ENCODE measurements at places on chromosomes 6 and 20.

- H3K27me3 ChIP-seq = peaks cover 6% of the 10 kb centered on the region
- H3K4me1 ChIP-seq = peaks cover 29% of the 10 kb centered on the region
- no peak overlapping the region for H3K4me3 ChIP-seq
- no peak overlapping the region for H3K27ac ChIP-seq
- peaks cover 2% of the 10 kb centered on the region for H3K36me3 ChIP-seq
Observed at GRCh38 chr6:155157101-155157500, 106.7 kb upstream of the CLDN20 start.

GRCh38 chr20:38256021-38256420, 4.5 kb downstream of the KIAA1755 start:
- H3K4me1 ChIP-seq = peaks cover 12% of the 10 kb centered on the region
- peaks cover 65% of the 10 kb centered on the region for H3K27me3 ChIP-seq
- H3K27ac ChIP-seq = no peak overlapping the region
- no peak overlapping the region for H3K4me3 ChIP-seq
- no peak for DNase-seq
- peaks cover 15% of the 10 kb centered on the region for H3K36me3 ChIP-seq

DNA sequence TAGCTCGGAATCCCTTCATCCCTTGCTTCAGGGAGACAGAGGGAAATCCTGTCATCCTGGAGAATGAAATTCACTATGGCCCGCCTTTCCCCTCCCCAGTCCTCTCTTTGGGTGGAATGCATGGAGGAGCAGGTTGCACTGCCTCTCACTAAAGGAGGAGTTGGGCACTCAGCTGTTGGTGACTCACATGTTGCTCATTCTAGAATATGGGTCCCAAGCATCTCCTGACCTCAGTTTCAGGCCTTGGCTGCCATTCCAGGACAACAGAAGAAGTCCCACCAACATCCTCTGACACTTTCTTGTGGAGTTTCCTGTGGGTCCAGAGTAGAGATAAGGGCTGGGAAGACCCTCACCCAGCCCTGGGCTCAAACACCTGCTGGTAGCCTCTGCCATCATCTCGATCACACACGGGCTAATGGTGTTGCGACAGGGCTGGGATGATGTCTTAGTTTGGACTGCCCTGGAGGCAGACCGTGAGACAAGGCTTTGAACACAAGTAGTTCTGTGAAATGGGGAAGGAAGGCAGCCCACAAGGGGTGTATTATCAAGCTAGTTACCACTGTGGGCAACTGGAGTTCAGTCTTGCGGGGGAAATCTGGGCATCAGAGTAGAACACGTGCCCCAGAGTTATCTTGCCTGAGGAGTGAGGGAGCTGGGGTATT, 52.4 kb upstream of the RNF24 start:
- H3K27me3 ChIP-seq = no peaks in the 10 kb centered on the region
- H3K27ac ChIP-seq = no peak overlapping the region
- peaks cover 10% of the 10 kb centered on the region for H3K4me1 ChIP-seq
- DNase-seq = no peak
- H3K4me3 ChIP-seq = no peak overlapping the region

- H3K4me1 ChIP-seq = no peaks in the 10 kb centered on the region
- H3K27me3 ChIP-seq = no peaks in the 10 kb centered on the region
- H3K27ac ChIP-seq = no peak overlapping the region
- no peak overlapping the region for H3K4me3 ChIP-seq
- no peak for DNase-seq
Observed at GRCh38 chr6:9612489-9612888, 802.4 kb downstream of the TFAP2A start.

GRCh38 chr20:22159276-22159675, 425.1 kb downstream of the FOXA2 start:
- no peaks in the 10 kb centered on the region for H3K27me3 ChIP-seq
- H3K4me1 ChIP-seq = no peaks in the 10 kb centered on the region
- H3K4me3 ChIP-seq = no peak overlapping the region

- peaks cover 69% of the 10 kb centered on the region for H3K27me3 ChIP-seq
- H3K36me3 ChIP-seq = peaks cover 4% of the 10 kb centered on the region
- DNase-seq = no peak
Observed at GRCh38 chr20:51608061-51608460, 65.5 kb upstream of the NFATC2 start.

DNA sequence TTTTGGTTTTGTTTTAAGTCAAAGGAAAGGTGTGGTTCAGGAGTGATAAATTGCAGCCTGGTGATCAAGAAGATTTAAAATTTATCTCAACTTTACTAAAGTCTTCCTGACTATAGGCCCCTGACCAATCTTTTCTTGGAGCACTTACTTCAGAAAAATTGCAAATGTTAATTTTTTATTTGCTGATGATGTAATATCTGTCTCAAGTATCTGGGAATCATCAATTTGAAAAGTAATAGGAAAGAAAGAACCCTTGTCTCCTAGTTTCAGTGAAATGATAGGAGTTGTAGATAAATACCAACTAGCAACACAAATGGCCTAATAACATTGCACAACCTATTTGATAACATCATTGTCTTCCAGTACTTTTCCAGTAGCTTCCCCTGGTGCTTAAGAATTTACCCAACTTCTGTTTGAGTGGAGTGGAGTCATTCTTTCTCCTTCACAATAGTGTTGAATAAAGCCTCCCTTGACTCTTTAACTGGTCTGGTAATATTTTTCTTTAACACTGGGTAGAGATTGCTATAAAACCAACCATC, 648.3 kb upstream of the ADGRB3 start:
- no peak overlapping the region for H3K4me3 ChIP-seq
- no peak for DNase-seq
- H3K27me3 ChIP-seq = no peaks in the 10 kb centered on the region
- no peak overlapping the region for H3K27ac ChIP-seq
- no peaks in the 10 kb centered on the region for H3K36me3 ChIP-seq
- H3K4me1 ChIP-seq = no peaks in the 10 kb centered on the region

DNA sequence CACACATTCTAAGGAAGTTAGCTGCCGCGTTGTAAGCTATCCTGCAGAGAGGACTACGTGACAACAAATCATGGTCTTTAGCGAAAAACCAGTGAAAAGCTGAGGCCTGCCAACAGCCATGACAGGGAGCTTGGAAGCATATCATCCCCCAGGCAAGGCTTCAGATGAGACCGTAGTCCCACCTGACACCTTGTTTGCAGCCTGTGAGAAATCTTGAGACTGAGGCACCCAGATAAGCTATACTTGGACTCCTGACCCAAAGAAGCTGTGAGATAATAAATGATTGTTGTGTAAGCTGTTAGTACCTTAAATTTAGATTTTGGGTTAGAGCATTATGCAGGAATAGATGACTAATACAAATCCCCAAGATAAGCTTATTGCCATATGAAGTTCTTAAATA, 45.4 kb upstream of the SENP6 start:
- H3K4me3 ChIP-seq = no peak overlapping the region
- H3K27ac ChIP-seq = no peak overlapping the region
- no peaks in the 10 kb centered on the region for H3K4me1 ChIP-seq
- H3K27me3 ChIP-seq = peaks cover 14% of the 10 kb centered on the region
- no peak for DNase-seq
- H3K36me3 ChIP-seq = no peaks in the 10 kb centered on the region

- H3K36me3 ChIP-seq = peaks cover 2% of the 10 kb centered on the region
- H3K27me3 ChIP-seq = peaks cover 77% of the 10 kb centered on the region
- H3K4me1 ChIP-seq = peaks cover 2% of the 10 kb centered on the region
- no peak overlapping the region for H3K4me3 ChIP-seq
Observed at GRCh38 chr20:31974951-31975487, 7.1 kb downstream of the XKR7 start.

DNA sequence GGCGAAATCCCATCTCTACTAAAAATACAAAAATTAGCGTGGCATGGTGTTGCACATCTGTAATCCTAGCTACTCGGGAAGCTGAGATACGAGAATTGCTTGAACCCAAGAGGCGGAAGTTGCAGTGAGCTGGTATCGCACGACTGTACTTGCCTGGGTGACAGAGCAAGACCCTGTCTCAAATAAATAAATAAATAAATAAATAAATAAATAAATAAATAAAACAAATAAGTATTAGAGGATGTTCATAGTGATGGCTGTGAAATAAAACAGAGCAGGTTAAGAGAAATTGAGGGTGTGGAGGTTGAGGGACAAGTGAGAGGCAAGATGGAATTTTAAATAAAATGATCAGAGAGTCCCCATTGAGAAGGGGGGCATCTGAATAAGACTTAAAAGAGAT, 124.7 kb upstream of the DST start:
- H3K36me3 ChIP-seq = peaks cover 3% of the 10 kb centered on the region
- no peak overlapping the region for H3K27ac ChIP-seq
- H3K4me3 ChIP-seq = no peak overlapping the region
- peaks cover 9% of the 10 kb centered on the region for H3K4me1 ChIP-seq
- H3K27me3 ChIP-seq = peaks cover 14% of the 10 kb centered on the region

DNA sequence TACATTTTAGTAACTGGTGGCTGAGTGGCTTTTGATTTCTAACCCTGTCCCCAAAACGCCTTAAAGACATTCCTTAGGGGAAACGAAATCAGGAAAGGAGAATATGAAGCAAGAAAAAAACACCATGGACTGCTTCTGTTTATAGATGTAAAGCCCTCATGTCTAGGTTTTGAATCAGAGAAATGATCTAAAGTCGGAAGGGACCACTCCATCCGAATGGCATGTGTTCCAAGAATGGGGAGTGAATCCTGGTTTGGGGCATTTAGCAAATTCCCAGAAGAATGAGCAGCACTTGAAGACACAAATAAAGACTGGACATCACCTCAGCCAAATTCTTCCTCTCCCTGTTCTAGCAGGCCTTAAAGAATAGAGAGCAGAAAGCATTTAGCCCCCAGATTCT, 65.6 kb downstream of the CAP2 start:
- H3K36me3 ChIP-seq = no peaks in the 10 kb centered on the region
- H3K27me3 ChIP-seq = peaks cover 45% of the 10 kb centered on the region
- H3K4me3 ChIP-seq = no peak overlapping the region
- H3K27ac ChIP-seq = no peak overlapping the region
